SHP77 treated with DMSO at 0.1 percent for 48 hours (cell line): ENCODE measurements at places on chromosomes 3 and 15.

GRCh38 chr3:78614486-78614885 lies 1153.3 kb downstream of the ROBO1 start:
- no peak for DNase-seq

GRCh38 chr15:36595611-36596010 lies 16.2 kb downstream of the CDIN1 start:
- DNase-seq = no peak

- no peak for DNase-seq
Measured at GRCh38 chr3:108133858-108134554, 43.2 kb upstream of the CD47 start.

- no peak for DNase-seq
Measured at GRCh38 chr15:46518381-46518780, 883.6 kb downstream of the SQOR start.

- DNase-seq = no peak
Measured at GRCh38 chr3:186381424-186382216, 19.6 kb upstream of the DGKG start.

DNA sequence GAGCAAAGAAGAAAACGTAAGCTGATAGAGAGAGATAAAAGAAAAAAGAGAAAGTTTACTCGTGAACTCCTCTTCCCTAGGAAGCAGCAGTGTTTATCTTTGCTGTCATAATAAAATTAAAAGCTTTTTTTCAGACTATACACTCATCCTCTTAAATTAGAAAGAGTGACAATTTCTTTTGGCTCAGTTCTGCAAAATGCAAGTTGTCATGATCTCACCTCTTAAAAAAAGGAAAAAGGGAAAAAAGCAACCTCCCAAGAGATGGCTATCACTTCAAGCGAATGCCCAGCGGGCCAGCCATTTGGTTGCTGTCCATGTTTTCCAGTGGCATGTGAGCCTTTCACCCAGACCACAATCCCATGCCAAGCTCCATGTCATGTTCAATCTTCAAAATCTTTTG lies 7.0 kb upstream of the THBS1 start:
- no peak for DNase-seq

- no peak for DNase-seq
Measured at GRCh38 chr3:114454551-114455251, 160.9 kb downstream of the TIGIT start.

GRCh38 chr3:42961633-42962032 lies 17.5 kb upstream of the GASK1A start:
- peak; percentile 12 for DNase-seq

DNA sequence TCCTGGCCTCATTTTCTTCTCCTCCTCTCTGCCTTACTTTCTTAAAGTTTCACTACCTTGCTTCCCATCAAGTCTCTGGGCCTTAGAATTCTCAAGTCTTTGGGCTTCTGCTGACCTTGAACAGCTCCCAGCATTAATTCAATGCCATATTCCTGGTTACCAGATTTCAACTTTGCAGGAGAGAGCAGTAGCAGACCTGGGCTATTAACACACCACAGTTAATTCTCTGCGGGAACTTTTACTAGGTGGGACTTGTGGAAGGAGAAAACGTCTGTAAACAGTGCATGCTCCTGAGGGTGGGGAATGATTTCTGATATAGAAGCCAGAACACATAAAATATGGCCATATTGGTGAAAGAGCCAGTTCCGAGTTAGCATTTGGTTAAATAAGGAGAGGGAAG lies 214.6 kb downstream of the MEIS2 start:
- no peak for DNase-seq

GRCh38 chr15:40072216-40072990 lies 33.4 kb upstream of the SRP14 start:
- no peak for DNase-seq

DNA sequence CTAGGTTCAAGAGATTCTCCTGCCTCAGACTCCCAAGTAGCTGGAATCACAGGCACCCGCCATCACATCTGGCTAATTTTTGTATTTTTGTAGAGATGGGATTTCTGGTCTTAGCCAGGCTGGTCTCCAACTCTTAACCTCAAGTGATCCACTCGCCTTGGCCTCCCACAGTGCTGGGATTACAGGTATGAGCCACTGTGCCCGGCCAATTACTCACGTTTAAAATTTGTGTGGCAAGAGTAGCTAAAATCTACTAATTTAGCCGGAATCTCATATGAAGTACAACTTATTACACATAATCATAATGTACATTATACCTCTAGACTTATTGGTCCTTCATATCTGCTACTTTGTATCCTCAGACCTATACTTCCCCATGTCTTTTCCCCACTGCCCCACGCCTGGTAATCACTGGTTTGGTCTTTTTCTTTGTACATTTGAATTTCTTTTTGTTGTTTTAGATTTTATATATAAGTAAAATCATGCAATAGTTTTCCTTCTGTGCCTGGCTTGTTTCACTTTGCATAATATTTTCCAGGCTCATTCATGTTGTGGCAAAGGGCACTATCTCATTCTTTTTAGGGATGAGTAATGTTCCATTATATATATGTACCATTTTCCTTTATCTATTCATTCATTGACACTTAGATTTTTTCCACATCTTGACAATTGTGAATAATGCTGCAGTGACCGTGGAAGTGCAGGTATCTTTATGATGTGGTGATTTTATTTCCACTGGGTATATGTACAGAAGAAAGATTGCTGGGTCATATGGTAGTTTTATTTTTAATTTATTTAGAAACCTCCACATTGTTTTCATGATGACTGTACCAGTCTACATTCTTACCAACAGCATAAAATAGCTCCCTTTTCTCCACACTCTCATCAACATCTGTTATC lies 605.0 kb upstream of the CBLB start:
- DNase-seq = no peak

- DNase-seq = no peak
Measured at GRCh38 chr15:93524432-93524831, 435.4 kb upstream of the RGMA start.

- no peak for DNase-seq
Measured at GRCh38 chr15:57591822-57592367, at the start of gene MYZAP. Gene MYZAP, plus strand, starts transcription at chr15:57591904. Its CDS starts 131 bp downstream, at chr15:57592035.

GRCh38 chr3:187640569-187641059 lies 29.6 kb downstream of the SST start:
- DNase-seq = no peak

GRCh38 chr15:89740137-89740536 lies 10.9 kb downstream of the MESP1 start:
- DNase-seq = peak; percentile 58

- DNase-seq = no peak
Measured at GRCh38 chr3:79167651-79168416, 600.0 kb downstream of the ROBO1 start.

DNA sequence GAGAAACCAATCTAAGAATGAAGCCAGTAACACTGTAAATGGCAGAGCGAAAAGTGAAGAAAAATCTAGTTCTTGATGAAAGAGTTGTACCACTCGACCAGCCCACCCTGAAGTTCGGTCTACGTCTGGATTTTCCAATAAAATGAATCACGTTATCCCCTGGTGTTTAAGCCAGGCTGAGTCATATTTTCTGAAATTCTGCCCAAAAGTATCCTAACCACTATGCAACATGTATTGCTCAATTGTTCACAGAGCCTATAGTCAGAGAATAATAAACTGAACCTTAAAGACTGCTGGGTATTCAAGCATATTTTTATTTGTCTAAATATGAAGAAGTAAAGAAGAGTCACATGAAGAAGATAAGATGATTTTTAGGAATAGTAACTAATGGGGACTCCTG lies 245.7 kb downstream of the FGF12 start:
- no peak for DNase-seq

GRCh38 chr3:165513715-165514701 lies 317.8 kb upstream of the SLITRK3 start:
- no peak for DNase-seq

DNA sequence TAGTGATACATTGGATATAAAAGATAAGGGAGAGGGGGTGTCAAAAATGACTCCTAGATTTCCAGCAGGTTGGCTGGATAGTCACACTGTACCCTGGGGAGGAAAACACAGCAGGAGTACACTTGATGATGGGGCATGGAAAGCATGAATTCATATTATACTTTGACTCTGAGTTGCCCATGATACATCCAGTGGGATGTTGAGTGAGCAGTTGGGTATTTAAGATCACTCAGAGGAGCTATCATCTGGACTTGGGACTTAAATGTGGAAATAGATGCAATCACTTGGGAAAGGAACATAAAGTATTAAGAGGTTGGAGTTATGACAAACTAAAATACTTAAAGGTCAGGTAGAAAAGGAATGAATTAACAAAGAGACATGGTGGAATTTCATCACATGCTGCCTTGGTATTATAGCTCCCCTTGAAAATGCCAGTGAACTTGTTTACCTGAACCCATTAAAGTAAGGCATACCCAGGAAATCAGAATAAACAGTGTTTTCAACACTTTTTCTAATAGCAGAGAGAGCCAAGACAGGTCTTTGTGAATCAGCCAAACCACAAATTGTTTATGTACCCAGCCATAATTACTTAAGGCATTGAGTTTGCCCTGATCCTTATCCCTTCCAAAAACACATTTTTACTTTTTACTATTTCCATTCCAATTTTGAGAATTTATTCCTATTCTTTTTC lies 49.9 kb upstream of the ABI3BP start:
- no peak for DNase-seq

DNA sequence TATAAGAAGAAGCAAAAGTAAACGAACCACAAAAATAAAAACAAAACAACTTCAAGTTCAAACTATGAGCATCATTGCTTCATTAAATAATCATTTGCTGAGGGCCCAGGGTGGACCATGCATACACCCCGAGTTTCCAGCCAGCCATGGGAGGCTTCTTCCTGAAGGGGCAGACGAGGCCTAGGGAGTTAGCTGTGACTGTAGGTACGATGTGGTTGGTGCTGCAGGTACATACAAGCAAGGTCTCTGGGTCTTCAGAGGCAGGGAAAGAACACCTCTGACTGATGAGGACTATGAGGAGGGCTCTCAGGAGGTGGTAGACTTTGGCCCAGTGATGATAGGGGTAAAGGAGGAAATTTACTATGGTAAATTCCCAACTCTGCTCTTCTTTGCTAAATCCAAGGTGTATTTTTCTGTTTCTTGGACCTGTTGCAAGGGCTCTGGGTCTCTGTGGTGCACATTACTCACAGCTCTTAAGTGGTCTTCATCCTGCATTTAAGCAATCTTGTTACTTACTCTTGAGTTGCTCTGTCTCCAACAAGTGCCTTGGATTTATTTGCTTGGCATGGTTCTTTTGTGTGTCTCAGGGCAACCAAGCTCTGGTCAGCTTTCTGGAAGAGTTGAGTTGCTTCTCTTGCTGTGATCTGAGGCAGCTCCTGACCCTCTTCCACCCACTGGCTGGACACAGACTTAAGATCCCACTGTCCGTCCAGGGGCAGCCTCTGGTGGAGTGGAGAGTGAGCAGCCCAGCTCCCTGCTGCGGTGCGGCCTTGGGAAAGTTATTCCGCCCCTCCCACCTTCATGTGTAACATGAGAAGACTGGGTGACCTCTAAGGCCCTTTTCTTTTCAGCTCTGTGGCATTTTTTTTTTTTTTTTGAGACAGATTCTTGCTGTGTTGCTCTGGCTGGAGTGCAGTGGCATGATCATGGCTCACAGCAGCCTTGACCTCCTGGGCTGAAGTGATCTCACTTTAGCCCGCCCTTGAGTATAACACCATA lies 56.1 kb upstream of the KIF23 start:
- no peak for DNase-seq

GRCh38 chr15:58952751-58953150 lies 19.3 kb upstream of the SLTM start:
- no peak for DNase-seq

DNA sequence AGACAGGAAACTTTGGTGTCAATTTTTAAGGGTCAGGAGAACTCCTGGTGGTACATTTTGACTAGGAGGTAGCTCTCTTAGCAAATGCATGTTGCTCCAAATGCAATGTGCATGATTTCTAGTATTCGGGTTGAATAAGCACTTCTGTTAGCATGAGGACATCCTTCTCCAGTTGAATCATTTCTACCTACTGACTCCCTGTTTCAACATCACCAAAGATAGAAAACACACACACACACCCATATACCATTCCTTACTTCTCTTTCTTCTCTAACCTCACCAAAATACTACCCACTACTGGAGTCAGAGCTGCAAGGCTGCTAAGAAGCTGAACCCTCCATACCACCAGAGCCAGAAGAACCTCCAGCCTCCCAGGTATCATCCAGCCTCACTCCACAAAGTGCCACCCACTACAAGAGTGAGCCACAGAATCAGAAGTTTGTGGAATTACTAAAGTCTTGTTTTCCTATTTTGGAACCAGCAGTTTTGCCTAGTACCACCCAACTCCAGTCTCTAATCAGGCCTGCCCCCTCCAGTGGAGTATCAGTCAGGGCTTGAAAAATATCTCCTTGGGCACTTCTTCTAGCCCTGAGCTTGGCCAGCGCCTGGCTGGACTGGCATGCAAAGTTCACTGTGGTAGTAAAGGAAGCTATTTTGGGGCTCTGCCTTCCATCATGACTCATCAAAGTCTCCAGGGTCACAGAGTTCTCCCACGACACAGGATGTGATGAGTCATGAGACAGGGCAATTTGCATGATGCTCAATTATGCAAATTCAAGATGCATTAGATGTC lies 110.3 kb downstream of the CYP19A1 start:
- no peak for DNase-seq

DNA sequence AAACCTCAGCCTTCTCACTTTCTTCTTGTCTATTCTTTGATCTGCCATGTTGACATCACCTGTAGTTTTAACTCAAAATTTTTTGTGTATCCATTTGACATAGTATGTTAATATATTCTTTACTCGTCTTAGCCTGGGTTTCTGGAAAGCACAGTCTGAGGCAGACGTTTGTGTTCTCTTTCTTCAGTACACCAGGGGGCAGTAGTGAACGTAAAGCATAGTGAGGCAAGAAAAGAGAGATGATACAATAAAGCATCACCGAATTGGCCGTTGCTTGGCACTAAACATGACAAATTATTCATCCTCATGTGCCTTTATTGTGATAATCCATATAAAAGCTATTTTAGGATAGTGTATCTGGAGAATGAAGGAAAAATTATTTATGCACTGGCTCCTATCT lies 141.0 kb upstream of the MYRIP start:
- DNase-seq = peak; percentile 3

- no peak for DNase-seq
Measured at GRCh38 chr3:127663151-127663550, 9.6 kb upstream of the ABTB1 start.
